NCI-H1436 (cell line): ENCODE measurements at places on chromosomes 13 and 19.

DNA sequence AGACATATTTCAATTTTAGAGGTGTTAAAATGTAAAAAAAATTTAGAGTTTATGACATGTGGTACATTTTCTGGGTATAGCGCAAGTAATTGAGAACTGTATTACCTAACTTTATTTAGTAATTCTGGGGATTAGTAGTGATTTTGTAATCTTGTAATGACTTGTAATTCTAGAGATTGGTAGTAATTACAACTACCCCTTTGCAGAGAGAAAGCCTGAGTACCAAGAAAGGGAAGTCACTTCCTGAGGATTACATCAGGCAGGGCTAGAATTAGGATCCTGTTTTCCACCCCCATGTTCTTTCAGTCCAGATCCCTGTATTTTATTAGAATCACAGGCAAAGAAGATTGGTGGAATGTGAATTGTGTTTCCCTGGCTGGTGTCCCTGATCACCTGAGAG is 274.9 kb downstream of the KCNRG start:
- no peak for DNase-seq

DNA sequence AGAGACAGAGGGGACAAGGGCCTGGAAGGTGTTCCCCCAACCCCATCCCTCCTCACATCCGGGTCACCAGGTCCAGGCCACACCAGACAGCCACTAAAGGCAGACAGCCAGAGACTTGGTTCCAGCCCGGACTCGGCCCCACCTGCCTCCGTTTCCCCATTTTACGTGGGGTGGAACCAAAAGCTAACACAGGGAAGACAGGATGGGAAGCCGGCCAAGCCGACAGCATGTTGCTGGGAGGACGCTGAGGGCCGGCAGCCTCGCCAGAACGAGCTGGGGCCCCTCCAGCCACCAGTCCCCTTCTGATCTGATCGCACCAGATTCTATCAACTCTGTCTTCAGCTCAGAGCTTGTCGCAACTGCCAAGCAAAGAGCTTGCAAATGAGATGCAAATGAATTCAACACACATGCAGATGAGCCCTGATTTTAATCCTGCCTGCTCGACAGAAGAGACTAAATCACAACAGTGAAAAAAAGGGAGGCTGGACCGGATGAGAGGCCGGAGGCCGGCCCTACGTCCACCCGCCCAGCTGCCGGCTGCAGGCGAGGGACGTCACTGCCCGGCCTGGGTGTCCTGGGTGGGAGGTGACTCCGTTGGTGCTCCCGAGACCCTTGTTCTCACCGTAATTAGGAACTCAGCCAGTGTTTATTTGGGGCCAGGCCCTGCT is 17.5 kb upstream of the SHC2 start:
- DNase-seq = no peak

DNA sequence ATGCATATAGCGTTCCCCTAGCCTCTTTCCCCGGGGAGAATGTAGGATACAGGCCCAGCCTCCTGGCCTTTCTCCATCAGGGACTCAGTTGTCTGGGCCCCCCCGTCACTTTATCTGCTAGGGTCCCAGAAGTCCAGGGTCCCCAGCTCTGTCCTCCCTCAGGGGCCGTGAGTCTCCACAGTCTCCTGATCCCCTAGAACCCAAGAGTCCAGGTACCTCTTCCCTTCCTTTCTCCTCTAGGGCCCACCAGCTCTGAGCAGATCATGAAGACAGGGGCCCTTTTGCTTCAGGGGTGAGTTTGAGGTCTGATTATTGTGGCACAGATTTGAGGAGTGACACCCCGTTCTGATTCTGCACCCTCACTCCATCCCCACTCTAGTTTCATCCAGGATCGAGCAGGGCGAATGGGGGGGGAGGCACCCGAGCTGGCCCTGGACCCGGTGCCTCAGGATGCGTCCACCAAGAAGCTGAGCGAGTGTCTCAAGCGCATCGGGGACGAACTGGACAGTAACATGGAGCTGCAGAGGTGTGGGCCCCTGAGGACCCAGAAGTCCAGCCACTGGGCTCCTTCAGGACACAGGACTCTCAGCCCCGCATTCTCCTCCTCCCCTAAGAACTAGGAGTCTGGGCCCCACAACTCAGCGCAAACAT is 758 bp downstream of the BAX start:
- DNase-seq = no peak

GRCh38 chr19:40321566-40322270 is 26.5 kb downstream of the C19orf47 start:
- DNase-seq = no peak

GRCh38 chr13:97341135-97341534 is 92.8 kb upstream of the RAP2A start:
- DNase-seq = no peak

GRCh38 chr19:48997972-48998371 is 4.3 kb downstream of the RUVBL2 start:
- DNase-seq = peak; percentile 41

- DNase-seq = no peak
These were observed 215.9 kb upstream of the SOX21 start for GRCh38 chr13:94928127-94928775.
